ENCODE measurements at places on chromosomes 5 and 9.

GRCh38 chr5:119279093-119279492 is 76.7 kb upstream of the TNFAIP8 start:
- no peak for DNase-seq

GRCh38 chr9:12884736-12885395 is 110.0 kb downstream of the LURAP1L start:
- DNase-seq = peak; percentile 56

- peak; percentile 74 for DNase-seq
These were observed 8.3 kb upstream of the TGFBI start for GRCh38 chr5:136020383-136021015.

DNA sequence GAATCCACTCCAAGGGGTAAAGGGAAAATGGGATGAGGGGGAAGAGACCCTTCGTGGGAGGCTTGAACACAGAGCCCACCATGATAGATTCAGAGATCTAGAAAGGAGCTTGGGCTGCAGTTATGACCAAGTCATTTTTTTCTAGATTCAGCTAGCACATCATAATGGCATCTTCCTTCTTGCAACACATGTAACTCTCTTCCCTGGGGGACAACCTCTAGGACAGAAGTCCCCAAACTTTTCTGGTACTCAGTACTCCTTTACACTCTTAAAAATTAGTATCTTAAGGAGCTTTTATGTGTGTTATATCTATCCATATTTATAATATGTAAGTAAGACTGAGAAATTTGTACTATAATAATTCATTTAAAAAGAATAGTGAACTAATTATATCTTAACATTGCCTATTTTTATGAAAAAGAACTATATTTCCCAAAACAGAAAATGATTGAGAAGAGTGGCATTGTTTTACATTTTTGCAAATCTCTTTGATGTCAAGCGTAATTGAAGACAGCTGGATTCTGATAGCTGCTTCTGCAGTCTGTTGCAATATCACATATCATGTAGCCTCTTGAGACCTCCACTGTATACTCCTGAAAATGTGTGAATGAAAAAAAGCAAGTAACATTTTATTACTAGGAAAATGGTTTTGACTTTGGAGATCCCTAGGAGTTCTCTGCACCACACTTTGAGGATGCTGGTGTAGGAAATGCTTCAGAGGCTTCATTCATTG is 875 bp downstream of the ACO1 start:
- DNase-seq = peak; percentile 16

- DNase-seq = no peak
These were observed 28.7 kb upstream of the DAP start for GRCh38 chr5:10789726-10790125.

DNA sequence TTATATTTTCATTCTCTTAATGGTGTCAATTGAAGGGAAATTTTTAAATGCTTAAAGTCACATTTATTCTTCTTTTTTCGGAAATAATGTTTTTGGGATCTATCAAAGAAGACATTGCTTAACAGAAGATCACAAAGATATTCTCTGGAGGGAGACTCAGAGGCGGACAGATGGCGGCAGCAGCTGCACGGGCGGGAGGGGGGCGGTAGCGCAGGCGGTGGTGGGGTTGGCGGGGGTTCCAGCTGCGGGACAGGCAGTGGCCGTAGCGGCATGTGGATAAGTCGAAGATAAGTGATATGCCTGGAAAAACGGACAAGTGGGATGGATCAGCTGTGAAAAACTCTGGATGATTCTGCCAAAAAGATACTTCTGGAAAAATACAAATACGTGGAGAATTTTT is 31.6 kb upstream of the ZDHHC11B start:
- DNase-seq = no peak

DNA sequence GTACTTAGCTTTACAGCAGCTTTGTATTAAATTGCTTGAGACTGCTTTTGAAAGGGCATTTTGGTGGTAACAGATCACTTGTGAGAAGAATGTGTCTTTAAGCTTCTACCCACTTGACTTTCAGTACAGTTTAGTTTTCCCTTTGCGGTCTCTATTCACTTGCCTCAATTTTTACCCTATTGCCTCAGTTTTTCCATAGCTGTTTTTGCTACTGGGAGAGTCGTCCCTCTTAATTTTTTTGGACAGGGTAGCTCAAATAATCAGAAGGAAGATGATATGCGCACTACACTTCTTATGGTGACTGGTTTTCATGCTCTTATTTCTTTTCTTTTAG is 18.8 kb downstream of the UGCG start:
- DNase-seq = no peak

DNA sequence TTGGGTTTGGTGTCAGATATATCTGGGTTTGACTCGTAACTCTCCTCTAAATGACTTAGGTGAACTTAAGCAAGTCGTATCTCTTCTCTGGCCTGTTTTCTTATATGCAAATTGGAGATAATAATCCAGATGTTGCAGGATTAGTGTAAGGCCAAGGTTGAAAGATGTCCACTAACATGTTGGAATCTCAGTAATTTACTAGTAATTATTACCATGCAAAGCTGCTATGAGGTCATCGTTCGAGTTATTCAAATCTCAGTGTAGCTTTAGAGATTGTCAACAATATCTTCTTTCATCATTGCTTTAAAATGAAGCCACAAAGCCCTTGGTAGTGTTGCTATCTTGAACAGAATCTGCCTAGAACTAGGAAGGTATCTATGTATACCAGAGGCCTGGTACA is 437.7 kb upstream of the KLF4 start:
- DNase-seq = no peak

Measured in muscle of back (tissue), 13 donors.